ENCODE measurements at places on chromosomes 6 and 20.
A peak's percentile ranks its signal among the peaks of the same experiment; 100 is the strongest.

- no peak for DNase-seq
Observed at GRCh38 chr6:156976216-156977127, 199.3 kb downstream of the ARID1B start.

DNA sequence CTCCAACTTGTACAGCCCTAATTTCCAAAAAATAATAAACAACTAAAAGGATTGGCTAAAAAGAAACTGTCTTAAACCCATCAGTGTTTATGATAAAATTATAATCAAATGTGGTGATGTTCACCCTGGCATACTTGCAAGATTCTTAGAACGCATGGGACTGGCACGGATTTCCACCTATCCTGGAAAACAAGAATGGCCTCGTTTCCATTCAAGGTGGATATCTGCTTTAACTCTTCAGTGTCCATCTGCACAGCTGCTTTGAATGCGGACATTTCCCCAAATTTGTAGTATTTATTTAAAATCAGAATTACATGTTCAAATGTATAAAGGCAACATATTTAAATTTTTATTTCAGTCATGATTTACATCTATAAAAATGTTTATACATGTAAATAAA lies 4.2 kb downstream of the CNR1 start:
- DNase-seq: no peak

DNA sequence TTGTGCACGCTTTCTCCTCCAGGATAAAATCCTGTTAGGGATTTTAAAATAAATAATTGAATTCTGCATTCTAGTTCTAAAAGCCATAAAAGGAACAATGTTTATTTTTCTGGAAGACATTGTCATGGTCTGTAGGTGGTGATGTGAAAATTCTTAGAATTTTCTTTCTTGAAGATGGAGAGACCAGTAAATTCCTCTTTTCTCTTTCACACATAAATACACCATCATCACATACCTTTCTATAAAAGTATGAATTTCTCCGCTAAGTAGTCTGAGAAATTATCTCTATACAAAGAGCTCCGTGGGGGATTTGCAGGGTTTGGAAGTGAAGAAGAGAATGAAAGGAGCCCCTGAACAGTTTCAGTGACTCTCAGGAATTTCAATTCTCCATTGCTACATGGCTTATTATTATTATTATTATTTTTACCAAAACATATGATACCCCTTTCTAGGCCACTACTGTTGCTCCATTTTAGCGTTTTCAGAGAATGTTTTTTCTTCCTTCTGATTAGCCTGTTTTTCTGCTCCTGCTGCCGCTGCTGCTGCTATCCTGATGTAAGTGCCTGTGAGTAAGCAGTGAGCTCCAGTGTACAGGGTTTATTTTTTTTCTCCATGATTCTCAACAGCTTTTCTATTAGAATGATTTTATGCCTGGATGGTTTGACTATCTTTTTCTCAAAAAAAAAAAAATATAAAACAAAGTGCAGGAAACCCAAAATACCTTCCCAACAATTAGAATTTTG lies 145.8 kb downstream of the SAMD5 start:
- no peak for DNase-seq

DNA sequence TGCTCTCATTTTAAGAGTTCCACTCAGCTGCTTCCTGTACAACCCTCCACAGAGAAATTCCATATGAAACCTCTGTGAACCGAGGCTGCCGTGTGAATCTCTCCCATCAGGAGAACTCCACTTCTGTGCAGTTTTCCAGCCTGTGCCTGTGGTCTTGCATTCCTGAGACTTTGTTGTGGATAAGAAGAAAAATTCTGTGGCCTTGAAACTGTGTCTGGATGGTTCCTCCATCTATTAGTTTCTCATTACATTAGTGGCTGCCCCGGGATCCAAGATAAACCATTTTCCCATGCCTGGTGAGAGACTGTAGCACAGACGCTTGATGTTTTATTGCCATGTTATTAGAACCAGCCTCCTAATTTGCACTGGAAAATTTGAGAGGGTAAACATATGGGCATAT lies 40.8 kb upstream of the TIAM2 start:
- no peak for DNase-seq

GRCh38 chr20:50874758-50875665 lies 56.2 kb downstream of the ADNP start:
- DNase-seq: no peak

DNA sequence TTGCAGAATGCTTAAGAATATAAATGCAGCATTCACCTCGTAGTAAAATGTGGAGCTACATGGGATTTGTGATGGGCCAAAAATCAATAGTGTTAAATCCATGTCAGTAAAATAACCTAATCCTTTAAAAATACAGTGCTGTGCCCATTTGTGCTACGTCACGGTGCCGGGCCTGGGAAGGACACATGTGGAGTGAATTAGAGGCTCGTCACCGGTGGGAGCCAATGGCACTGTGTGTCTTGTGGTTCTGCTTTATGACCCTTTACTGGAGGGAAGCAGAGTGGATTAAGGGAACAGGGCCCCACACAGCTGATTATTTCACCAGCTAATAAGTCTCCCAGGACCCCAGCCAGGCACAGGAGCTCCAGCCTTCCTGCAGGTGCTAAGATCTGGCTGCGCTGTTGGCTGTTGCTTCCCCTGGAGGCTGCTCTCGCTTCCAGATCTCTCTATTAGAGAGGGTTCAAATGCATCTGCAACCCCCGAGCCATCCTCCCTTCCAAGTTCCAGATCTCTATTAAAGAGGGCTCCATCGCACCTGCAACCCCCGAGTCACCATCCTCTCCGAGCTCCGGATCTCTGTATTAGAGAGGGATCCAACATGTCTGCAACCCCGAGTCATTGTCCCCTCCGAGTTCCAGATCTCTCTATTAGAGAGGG lies 405.8 kb downstream of the CDH4 start:
- no peak for DNase-seq

- no peak for DNase-seq
Observed at GRCh38 chr6:149202952-149203351, 114.6 kb upstream of the TAB2 start.

- peak; percentile 98 for DNase-seq
Observed at GRCh38 chr6:12011276-12012037, 655 bp upstream of the HIVEP1 start.

DNA sequence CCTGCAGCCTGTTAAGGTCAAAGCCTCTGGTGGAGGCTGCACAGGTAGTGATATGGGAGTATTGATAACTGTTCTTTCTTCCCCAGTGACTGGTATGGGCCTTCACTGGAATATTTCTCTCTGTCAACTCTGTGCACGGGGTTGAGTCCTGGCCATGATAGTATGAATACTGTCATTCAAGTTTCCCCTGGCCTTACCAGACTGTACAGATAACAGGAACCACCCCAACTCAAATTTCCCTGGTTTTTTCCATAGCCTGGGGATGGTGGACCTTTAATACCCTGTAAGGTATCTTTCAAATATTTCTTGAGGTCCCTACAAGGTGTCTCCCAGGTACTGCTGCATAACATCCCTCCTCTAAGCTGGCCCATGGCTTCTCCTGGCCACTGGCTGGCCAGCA lies 51.4 kb upstream of the TNFAIP3 start:
- DNase-seq: no peak

DNA sequence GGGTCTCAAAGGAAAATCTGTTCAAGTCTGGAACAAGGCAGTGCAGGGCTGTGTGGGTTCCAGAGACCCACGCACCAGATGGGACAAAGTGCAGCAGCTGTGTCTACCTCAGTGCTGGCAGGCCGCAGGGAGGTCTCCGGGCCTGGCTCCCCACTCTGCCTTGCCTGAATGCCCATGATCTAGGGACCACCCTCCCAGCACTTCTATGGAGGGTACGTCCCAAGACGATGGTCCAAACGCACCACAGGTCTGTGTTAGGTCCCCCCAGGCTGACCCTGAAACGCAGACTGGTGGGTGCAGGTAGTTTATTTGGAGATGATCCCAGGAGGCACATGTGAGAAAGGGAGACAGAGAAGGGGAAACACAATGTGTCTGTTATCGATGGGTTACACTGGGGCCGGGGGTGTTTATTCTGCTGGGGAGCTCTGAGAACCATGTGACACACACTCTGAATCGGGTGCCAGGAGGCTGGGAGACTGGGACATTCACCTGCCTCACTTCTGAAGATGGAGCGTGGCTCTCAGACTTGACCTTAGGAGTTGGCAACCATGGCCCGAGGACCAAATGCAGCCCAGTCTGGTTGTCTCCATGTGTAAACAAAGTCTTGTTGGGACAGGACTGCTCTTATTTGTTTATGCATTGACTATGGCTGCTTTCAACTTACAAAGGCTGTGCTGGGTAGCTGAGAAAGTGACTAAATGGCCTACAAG lies 21.7 kb downstream of the CST9L start:
- DNase-seq: no peak

DNA sequence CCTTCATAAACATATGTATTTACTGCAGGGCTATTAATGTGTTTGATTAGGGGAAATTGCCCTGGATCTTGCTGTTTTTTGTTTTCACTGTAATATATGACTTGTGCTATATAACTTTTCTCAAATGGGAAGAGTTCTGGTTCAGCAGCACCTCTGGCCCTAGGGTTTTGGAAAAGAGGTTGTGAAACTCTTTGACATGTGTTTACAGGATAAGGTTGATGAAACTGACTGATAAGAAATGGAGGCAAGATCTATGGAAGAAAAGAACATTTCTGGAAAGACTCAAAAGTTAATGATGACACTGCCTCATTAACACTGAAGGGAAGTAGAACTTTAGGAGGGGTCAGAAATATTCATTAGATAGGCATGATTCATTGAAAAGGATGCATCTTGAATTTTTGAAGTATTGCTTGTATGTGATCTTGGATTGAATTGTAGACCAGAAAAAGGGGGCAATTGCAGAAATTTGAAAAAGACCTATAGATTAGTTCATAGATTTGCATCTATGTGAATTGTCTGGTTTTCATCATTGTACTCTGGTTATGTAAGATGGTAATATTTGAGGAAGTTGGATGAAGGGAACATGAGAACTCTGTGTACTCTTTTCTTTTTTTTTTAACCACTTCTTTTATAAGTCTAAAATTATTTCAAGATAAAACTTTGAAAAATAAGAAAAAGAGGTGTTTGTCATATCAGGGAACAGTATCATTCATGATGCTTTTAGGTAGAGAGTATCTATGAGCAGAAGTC lies 54.0 kb downstream of the UTRN start:
- no peak for DNase-seq

DNA sequence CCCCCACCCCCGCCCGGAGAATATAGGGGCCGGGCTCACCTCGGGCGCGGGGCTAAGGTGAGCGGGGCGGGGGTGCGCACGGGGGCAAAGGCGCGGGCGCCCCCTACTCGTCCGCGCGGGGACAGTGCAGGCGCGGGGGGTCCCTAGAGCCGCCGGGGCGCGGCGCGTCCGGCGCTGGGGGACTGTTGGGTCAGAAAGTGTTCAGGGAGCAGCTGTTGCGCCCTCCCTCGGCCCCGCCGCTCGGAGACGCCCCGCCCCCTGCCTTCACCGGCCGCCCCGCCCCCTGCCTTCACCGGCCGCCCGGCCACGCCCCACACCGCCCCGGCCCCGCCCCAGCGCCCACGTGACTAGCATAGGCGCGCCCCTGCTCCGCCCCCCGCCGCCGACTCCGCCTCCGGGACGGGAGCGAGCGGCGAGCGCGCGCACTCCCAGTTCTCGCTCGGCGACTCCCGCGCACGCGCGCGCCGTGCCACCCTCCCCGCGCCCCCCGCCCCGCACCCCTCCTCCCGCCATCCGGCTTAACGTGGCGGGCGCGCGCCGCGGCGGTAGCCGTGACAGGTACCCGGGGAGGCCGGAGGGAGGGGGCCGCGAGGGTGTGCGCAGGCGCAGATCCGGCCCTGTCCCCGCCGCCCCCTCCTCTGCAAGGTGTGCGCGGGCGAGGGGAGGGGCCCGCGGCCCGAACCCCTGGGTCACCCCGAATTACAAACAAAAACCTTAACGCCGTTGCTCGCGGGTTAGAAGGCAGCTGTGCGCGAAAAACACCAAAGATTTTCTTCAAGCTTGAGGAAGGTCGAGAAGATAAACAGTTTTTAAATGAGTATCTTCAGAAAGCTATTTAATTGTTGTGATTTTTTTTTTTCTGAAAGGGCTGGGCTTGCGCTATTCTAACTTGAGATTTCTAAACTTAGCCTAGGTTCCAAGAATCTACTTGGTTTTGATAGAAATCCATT lies 704 bp upstream of the ZNF217 start:
- peak; percentile 99 for DNase-seq

DNA sequence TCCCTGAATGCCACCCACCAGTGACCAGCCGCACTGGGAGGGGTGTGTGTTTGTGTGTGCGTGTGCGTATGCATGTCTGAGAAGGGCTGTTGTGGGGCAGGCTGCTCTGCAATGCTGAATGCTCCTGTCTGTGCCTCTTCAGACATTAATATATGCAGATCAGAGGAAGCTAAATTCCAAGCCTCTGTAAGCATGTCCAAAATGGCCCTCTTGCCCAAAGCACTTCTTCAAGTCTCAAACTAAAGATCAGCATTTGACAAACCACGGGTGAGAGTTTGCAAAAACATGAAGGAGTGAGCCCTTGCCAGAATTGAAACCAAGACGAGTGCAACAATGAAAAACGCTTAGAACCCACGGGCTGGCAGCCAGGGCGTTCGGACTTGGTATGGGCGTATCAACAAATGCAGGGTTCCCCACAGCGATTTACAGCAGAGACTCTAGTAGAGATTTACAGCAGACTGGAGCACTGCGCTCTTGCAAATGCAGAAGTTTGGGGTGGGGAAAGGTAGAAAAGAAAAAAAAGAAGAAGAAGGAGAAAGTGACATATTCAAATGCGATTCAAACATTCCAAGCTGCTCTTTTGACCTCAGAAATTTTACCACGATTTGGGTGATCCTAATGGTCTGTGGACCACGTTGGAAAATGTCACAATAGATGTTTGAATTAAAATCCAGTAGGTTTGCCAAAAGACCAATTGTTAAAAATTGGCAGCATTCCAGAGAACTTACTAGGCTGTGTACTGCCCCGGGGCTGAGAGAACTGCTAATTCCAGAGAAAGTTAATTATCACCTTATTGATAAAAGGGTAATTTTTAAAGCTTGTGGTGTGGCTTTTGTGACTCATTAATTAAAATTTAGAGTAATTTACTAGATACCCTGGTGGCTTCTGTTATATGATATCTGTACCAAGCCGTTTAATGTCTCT lies 3.5 kb downstream of the SCML4 start:
- no peak for DNase-seq

DNA sequence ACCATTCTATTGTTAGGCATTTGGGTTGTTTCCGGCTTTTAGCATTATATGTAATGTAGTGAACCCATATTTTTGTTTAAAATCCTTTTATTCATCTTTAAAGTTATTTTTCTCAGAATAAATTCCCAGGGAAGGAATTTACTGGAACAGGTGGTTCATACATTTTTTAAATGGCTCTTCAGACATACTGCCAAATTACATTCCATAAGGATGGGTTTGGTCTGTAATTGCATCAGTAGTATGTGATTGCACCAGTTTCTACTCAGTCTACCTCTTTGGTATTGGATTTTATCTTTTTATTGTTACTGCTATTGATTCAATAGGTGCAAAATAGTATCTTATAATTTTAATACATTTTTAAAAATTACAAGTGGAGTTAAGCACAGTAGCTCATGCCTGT lies 27.2 kb downstream of the BRPF3 start:
- no peak for DNase-seq

- no peak for DNase-seq
Observed at GRCh38 chr6:33286946-33287914, 1.8 kb downstream of the WDR46 start.

DNA sequence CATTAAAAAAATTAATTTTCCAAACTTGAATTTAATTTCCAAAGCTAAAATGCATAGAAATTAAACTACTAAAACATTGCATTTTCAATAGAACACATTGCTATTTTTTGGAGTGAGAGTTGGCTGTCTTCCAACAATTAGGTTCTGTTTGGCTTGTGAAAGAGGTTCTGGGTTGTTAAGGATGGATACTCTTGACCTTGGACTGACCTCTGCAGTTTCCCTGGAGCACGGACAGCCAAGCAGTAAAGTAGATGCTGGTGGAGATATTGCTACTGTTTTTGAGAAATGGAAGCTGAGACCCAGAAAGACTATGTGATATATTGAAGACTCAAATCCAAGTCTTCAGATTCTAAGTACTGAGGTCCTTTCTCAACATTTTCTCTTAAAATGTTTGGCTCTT lies 95.9 kb upstream of the CHD6 start:
- DNase-seq: no peak
